Epithelial cell of proximal tubule (primary cell): ENCODE measurements at places on chromosomes 16 and 17.

DNA sequence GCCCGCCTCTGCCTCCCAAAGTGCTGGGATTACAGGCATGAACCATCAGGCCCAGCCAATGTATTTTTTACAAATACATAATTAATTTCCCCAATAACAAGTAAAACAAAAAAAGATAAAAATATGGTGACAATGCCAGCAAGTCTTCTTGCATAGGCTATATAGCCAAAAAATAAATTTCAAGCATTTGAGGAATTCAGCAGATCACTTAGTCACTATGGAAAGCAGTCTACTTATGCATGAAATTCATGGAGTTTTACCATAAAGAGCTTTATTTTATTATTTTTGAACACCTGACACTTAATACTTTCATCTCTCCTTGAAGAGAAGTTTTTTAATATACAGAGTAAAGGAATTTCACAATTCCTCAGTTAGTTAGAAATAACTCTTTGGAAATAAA is 56.4 kb downstream of the BRIP1 start:
- no peak for DNase-seq

GRCh38 chr17:65446838-65447526 is 114.5 kb downstream of the AXIN2 start:
- DNase-seq, result no peak

- no peak for DNase-seq
These were observed 71.4 kb downstream of the ZFHX3 start for GRCh38 chr16:72976438-72977064.

DNA sequence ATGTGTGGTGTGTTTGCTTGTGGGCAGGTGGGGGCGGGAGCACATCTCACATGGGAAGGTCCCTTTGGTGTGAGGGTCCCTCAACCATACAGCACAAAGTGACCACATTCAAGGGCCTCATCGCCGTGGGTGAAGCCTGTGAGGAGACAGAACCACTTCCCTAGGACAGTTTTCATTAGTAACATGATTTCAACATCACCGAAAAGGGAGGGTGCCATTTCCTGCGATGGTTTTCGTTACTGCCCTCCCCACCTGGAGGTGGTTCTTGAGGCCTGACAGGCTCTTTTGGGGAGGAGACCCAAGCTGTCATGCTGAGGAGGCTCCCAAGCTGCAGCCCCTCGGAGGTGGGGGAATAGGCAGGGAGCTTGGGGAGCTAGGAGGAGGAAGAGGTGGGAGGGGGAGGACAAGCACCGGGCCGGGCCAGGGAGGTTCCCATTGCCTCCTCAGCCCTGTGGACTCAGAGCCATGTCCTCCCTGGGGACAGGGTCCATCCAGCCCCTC is 9.5 kb downstream of the CD300LB start:
- DNase-seq, result no peak

DNA sequence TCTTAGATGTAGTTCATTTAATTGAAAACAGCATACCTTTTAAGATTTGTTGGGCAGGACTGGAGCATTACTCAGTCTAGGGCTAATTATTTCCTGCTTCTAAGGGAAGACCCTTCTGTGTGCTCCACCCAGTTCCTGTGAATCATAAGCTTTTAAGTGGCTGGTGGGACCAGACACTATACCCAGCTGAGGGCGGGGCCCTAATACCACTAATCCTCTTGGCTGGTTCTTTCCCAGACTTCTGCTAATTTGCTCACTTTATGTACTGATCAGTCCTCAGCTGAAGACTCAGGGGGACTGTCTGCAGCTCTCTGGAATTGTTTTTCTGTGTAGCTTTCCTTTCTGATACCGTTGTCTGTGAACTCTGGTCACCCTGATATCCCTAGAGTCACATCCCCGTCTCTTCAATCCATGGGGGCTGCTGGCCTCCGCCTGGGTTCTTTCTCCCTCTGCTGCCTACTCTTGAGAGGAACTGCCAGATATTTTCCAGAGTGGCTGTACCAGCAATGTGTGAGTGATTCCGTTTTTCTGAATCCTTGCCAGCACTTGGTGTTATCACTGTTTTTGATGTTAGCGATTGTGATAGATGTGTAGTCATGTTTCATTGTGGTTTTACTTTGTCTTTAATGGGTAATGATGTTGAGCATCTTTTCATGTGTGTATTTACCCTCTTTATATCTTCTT is 35.1 kb downstream of the MFSD11 start:
- DNase-seq, result no peak

GRCh38 chr17:49667854-49668253 is 10.0 kb downstream of the SPOP start:
- DNase-seq, result no peak

GRCh38 chr16:57770361-57770760 is 31.9 kb downstream of the KIFC3 start:
- DNase-seq, result no peak

- DNase-seq, result no peak
These were observed 16.0 kb downstream of the ARHGAP17 start for GRCh38 chr16:24999088-24999670.

GRCh38 chr17:19273731-19274130 is 36.6 kb downstream of the EPN2 start:
- no peak for DNase-seq

GRCh38 chr17:63364387-63364786 is 81.7 kb downstream of the CYB561 start:
- DNase-seq, result no peak

DNA sequence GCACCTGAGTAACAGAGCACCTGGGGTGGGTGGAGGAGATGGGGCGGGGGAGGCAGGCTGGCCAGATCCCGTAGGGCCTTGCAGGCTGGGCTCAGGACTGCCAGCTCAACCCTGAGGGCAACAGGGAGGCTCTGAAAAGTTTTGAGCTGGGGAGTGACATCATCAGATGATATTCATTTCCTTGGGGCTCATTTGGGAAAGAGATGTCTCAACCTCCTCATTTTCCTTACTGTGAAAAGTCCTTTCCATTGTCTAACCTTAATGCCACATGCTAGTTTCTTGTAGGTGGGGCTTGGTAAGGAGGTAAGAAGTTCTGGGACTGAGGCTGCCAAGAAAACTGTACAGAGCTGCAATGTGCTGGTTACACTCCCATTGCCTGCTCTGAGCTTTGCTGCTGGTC is 3.7 kb downstream of the TNS4 start:
- DNase-seq, result no peak
